ENCODE measurements at places on chromosomes 12 and 14.

DNA sequence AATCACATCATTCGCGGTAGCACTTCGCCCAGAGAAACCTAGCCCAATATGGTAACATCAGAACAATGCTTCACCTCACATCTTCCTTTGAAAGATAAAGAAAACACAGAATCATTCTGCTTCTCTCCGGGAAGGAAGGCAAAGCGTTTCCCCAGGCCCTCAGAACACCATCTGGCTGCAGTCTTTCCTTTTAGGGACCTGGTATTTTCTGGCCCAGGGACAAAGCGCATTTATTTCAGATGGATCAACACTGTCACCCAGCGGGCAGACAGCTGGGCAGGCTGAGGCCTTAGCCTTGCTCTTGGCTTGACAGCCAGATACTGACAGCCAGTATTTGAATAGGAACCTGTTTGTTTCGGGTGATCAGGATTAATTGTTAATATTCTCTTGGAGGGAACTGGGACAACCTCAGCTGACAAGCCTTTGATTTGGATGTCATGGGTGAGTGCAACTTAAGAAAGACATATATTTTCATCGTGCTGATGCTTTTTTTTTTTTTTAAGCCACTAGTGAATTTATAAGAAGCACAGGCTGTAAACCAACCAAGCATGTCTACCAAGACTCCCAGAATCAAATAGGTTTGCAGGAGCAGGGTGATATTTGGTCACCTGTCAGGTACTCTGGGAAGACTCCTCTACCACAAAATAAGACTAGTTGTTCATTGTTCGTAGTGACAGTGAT is 118.9 kb downstream of the VEZT start:
- no peak for DNase-seq

DNA sequence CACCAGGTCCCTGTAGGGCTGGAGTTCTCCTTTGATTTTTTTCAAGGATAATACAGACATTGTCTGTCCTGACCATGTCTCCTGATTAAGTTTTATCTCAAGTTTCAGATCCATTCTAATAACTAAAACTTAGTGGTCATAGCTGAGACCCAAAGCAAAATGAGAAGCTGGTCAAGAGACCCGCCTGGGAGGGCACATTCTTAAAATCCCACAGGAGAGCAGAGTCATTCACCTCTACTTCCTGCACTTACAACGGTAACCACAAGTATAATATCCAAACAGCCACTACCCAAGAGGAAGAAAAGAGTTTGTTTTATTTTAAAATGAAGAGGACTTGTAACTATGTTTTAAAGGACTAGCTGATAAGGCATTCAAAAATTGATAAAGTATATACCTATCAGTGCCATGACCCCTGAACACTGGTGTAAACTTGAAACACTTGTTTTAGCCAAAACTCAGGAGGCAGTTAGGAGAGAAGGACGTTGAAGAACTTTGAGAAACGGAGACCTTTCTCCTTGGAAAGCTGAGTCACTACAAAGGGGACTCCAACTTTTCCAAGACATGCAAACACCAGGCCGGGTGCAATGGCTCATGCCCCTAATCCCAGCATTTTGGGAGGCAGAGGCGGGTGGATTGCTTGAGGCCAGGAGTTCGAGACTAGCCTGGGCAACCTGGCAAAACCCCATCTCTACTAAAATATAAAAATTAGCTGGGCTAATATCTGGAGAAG is 478.2 kb downstream of the GLT1D1 start:
- DNase-seq: no peak

- DNase-seq: peak; percentile 38
Observed at GRCh38 chr12:82687021-82688011, 610 bp downstream of the TMTC2 start.

GRCh38 chr12:124395284-124395752 is 100.4 kb downstream of the RFLNA start:
- no peak for DNase-seq

DNA sequence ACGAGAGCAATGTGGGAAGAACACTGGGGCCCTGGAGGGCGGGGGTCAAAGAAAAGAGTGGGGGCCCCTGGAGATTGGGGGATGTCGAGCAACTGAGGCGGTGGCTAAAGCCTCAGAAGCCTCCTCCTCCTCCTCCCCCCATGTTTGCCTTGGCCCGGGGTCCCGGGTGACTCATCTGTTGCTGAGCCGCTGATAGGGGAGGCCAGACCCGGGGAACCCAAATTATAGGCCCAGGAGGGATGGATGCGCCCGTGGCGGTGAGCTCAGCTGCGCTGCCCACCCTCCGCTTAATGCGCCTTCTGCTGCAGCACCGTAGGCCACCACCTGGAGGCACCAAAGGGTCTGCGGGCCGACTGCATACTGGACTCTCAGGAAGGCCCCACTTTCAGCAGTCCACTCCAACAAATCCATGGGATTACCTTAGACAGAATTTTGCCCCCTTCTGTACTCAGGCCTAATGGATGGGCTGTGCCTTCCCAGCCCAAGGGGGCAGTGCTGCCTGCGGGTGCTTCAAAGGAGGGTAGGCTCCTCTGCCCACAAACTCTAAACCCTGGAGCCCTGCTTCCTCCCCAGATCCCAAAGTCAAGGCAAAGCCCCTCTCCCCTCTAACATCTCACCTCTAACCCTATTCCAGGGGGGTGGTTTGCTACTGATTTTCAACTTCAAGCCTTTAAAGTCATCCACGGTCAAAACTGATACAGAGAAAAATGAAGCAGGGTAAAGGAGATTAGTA is 2.6 kb upstream of the WNT10B start:
- DNase-seq: no peak

GRCh38 chr14:96105089-96105925 is 66.1 kb downstream of the C14orf132 start:
- no peak for DNase-seq

DNA sequence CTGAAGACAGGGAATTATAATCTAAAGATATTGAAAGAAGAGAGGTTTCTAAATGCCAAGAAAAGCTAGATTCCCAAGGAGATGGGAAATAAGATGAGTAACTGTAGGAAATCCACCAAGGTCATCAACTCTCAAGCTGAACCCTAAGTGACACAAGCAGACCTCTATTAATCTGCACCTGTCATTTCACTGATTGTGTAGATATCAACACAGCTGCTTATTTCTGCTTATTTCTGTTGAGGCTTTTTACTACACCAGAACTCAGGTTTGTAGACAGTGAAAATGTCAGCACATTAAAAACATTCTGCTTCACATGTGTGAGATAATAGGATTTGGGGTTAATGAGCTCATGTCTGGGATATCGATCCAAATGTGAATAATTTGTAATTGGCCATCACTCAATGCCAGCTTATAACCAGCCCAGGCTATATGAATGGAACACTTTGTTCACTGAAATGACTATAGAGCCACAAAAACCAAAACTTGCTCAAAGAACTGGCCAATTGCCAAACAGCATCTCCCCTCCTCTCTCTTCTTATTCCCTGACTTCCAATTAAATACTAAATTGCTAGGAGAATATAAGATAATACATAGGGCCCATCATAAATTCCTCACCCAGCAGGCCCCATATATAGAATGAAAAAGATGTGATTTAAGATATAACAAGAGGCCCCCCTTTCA is 188.7 kb upstream of the ARID2 start:
- no peak for DNase-seq

DNA sequence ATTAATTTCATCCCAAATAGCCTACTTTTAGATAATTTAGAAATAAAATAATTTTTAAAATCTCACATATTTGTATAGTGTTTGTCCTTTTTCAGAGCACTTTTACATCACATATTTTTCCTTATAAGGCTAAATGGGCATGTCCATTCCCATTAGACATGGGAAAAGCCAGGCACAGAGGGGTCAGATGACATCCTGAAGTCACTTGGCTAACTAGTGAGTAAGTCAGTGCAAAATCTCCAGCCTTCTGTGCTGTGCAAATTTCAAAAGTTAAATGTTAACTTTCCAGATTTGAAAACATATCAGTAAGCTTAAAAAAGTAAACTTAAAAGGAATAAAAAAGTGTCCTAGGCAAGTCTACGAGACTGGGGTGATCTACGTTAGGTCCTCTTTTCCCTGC is 117.4 kb downstream of the EMP1 start:
- DNase-seq: no peak

GRCh38 chr14:77607741-77608302 is 8.6 kb downstream of the SPTLC2 start:
- DNase-seq: no peak

- no peak for DNase-seq
Observed at GRCh38 chr12:6430124-6430989, 14.4 kb upstream of the CD27 start.

- DNase-seq: no peak
Observed at GRCh38 chr14:94334872-94335271, 11.7 kb upstream of the SERPINA6 start.

GRCh38 chr12:91388573-91388972 is 206.0 kb upstream of the DCN start:
- no peak for DNase-seq

- no peak for DNase-seq
Observed at GRCh38 chr14:33986804-33987203, 35.9 kb upstream of the EGLN3 start.

DNA sequence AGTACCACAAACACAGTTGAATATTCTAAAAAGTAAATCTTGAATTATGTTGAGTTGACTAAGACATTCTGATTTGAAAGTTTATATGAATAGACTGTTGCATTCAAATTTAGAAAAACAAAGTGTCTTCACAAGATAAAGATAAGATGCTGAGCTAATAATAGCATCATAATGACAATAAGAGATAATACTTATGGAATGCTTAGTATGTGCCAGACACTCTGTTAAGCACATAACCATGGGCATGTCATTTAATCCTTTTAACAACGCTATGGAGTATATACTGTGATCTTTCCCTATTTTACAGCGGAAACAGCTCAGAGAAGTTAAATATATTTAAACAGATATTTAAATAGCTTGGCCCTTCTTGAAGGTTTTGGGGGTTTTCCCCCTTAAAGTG is 163.4 kb downstream of the SRGAP1 start:
- DNase-seq: no peak

All from cortex of kidney (tissue), 1 donor.